Nucleus accumbens (tissue), 56 donors: ENCODE measurements at places on chromosomes 7 and 10.

DNA sequence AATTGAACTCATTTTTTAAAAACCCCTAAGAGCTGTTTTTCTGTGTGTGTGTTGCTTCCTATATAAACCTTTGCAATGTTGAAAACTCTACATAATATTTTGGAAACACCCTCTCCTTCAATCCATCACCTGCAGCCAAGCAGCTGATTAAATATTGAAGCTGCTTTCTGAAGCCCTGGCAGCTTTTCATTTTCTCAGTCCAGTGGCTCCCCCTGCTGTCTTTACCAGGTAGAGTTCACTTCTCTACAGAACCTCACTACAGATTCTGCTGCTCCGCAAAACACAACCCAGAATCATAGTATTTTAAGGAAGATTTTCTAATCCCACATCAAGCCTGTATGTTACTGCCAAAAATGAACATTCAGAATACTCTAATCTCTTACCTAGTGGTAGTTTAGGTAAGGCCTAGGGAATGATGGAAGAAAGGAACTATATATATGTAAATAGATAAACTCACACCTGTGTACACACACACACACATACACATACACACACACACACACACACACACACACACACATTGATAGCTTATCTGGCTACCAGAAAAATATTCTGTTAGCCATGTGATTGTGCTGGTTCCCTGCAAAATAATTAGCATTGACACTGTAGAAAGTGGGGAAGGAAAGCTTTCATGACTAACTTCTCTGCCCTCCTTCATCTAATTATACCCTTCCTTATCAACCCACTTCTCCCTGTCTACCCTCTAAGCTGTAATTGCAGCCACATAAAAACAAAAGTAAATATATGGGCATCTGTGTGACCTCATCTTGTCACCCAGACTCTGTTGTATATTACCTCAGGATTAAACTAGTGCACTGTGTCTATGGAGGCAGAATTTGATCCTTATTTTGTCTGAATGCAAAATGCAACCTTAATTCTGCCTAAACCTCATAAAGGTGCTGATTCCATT, 229.5 kb upstream of the FZD1 start:
- peak; percentile 2 for DNase-seq

DNA sequence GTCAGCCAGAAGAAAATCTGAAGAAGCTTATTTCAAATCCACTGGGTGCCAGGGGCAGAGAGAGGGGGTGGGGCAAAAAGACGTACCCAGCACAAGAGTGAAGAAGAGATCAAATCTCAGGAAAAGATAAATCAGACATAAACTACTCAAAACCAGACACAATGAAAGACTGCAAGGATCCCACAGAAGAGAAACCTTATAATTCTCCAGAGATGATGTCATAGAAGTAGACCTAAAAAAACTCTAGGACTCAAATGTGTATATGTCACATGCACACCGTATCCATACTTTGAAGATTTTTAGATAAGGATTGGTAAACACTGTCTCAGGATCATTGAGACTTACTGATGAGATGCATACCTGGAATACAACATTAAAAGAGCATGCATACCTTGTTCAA, 98.5 kb upstream of the PIK3CG start:
- DNase-seq, result no peak

DNA sequence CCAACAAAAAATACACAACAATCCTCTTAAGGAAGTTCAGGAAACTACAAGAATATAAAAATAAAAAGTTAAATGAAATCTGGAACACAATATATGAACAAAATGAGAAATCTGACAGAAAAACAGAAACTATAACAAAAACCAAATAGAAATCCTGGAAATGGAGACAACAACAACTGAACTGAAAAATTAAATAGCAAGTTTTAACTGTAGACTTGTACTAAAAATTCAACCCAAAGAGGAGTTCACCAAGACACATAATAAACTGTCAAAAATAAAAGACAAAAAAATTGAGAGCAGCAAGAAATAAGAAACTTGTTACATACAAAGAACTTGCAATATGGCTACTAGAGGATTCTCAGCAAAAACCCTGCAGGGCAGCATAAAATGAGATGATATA, 45.1 kb downstream of the HBP1 start:
- DNase-seq, result no peak

DNA sequence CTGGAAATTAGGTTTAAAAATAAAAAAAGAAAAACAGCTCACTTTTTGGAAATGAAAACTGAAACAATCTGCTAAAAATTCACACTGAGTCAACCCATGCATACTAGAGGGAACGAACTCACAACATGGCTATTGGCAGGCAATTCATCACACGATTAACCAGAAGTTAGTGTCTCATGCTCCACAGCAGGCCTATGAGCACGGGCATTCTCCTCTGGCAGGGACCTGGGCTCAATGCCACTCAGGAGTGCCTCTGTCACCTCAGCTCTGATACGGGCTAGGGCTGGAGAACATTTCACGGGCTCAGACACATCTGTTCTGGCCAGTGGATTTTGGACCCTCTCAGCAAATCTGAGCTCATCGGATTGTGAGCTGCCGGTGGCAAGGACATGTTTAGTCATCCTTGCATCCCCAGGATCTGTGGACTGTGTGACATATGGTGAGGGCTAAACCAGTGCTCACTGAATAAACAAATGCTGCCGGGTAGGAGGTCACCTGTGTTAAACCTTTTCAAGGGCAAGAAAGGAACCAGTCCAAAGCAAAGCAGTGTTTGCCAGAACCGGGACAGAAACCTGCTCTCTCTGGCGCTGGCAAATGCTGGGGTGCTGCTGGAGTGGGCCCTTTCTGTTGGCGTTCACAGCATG, 40.1 kb downstream of the POLR3A start:
- DNase-seq, result no peak

DNA sequence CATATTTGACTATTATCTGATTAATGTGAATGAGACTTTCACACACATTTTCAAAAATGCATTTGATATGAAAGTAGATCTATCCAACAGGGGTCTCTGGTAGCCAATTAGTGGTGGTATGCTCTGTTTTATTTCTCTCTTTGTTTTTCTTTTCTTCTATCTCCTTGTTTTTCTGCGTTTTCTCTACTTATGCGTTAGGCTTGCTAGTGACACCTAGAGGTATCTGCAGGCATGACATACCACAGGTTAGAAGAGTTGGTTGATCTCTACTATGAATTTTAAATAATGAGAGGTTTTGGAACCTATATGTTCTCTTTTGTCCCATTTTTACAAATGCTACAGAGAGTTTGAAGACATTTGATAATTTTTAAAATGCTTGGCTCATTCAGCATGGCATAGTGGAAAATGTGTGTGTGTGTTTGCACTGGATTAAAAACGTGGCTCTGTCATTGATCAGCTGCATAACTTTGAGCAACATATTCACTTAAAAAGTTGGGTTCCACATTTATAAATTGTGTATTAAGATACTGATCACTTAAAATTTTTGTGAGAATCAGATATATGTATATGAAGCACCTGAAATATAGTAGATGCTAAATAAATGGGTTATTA, 28.1 kb upstream of the PLXDC2 start:
- DNase-seq, result no peak

DNA sequence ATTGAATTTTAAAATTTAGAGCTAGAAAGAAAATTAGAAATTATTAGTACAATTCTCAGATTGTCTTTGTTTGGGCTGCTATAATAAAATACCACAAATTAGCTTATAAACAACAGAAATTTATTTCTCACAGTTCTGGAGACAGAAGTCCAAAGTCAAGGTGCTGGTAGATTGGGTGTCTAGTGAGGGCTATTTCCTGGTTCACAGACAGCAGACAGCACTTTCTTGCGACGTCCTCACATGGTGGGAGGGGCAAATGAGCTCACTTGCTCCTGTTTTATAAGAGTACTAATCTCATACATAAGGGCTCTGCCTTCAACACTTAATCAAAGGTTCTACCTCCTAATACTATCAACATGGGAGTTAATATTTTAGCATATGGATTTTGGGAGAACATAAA, 134.1 kb downstream of the MDFIC start:
- no peak for DNase-seq

DNA sequence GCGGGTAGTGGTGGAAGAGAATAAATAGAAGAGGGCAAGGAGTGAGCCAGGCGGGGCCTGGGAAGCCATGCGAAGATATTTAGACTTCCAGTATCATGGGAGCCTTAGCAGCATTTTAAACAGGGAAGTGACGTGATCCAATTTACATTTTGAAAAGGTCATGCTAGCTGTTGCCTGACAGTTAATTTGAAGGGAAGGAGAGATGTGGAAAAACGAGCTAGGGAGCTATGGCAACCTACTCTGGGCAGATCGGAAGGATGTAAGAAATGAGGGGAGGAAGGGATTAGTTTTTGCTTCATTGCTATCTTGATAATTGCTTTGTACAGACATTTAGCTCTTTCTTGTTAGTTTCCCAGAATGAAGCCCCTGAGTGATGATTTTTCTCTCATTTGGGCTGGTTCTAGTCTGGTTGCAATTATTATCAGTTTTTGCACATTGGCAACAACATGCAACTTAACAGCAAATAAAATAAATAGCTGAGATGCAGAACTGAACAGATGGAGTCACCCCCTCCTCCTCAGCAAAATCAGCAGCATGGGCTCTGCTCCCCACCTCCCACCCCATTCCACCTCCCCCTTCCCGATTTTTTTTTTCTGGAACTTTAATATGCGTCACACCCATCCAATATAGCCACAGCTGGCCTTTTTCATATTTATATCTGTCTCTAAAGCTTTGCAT, 13.0 kb upstream of the CALU start:
- DNase-seq, result no peak

GRCh38 chr7:26399736-26400135, 108.1 kb downstream of the SNX10 start:
- DNase-seq, result no peak

- no peak for DNase-seq
Observed at GRCh38 chr10:103666087-103666761, 172.7 kb downstream of the NEURL1 start.

DNA sequence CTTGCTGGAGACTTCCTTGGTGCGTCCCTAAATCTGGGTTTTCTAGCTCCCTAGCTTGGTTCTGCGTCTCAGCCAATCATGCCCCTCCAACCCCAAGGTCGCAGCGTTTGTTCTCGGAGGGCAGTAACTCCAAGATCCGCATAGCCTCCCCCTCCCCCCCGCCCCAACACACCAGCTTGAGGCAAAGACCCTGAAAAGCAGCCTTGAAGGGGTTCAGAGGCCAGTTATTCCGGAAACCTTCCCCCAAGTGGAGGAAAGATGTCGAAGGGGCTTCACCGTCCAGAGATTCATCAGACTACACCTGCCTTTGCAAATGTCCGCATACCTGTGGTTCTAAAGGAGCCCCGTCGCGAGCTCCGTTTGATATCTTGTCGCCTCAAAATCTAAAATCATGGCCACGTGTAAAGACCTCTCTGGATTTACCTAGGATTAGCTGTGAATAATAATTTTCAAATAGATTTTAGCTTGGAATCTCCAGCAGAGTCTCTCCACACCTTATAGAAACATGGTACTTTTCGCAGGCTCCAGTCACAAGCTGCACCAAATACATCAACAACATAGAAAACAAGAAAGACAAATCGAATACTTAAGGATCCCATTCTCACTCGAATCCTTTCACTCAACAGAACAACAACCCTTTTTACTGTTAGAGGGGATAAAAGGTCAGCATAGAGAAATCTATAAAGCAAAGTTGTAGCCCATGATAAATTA, 7.9 kb downstream of the DLX6 start:
- no peak for DNase-seq

DNA sequence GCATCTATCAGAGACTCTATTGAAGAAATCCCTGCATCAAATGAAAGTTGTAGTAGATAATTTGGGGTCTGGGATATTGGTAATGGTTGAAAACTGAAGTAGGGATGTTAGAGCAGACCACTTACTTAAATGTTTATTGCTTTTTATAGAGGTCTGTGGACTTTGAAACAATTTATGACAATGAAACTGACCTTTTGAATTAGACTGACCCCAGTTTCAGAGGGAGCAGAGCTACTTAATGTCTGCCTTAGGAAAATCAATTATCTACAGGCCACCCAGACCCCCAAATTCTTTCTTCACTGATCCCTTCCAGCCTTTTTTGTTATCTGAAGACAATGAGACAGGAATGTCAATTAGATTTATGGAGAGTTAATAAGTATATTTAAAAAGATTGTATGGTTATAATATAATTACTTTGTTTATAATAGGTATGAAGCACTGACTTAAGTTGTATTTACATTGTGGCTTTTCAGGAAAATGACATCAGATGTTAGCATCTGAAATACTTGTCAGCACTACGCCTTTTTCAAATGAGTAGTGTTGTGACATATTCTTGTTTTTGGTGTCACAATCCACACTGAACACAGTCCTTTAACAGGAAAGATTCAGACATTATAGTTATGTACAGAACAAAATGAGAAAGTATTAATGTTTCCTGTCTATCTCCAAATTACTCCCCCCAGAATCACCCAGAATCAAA, 13.9 kb downstream of the MGAM2 start:
- DNase-seq, result no peak

- DNase-seq, result no peak
Observed at GRCh38 chr7:142299237-142299781, 41.5 kb upstream of the PRSS58 start.

DNA sequence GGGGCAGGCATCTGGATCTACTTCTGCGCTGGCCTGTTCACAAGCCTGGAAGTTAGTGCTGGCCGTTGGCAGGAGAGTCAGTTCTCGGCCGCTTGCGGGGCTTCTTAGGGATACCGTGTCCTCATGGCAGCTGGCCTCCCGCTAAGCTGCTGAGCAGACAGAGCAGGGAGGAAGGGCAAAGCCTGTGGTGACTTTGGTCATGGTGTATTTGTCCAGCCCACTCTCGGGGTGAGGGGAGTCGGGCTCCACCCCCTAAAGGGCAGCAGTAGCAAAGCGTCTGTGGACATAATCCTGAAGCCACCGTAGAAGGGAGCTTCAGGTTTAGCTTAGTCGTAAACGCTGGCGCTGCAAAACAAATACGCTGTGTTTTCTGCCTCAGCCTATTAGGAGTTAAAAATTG, 12.2 kb downstream of the UBE3C start:
- no peak for DNase-seq

DNA sequence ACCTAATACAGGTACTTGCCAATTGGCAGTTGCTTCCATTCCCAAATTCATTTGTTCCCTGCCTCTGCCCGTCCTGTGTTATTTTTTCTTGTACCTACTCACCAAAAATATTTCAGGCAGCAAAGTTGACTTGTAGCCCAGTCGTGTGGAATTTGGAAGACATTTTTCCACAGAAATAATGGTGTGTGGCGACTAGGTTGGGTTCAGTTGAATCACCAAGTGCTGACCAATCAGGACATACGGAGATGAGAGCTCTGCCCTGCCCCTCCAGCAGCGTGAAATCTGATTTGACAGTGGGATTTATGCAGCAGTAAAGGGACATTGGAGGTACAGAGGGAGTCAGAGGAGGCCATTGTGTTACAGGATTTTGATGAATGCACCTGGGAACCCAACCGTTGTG, 216.9 kb downstream of the CCDC3 start:
- no peak for DNase-seq
